ENCODE measurements at places on chromosomes 11 and 22.

DNA sequence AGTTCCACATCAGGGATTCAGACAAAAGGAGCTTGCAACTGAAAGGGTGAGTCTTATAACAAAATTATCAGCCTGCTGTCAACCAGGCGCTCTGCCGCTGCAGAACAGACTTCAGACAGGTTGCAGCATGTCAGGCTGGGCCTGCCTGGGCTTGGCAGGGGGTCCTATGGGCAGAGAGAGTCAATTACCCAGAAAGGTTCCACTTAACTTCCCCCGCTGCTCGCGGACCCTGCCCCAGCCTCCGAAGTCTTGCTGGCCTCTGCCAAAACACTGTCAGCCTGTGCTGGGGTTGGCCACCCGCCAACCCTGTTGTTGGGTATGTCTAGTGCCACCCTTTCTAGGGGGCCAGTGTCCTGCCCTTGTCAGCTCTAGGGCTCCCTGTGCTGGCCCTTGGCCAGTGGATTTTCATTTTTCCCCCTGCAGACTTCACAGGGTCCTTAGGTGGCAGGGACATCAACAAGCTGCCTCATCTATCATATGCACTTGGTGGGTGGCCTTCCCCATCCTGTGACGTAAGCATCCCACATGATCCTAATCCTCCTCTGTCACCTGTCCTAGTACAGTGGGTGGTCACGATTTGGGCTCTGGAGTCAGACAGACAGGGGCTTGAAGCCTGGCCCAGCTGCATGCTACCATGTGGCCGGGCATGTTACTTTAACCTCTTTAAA lies 166.5 kb upstream of the CADM1 start:
- DNase-seq: no peak

DNA sequence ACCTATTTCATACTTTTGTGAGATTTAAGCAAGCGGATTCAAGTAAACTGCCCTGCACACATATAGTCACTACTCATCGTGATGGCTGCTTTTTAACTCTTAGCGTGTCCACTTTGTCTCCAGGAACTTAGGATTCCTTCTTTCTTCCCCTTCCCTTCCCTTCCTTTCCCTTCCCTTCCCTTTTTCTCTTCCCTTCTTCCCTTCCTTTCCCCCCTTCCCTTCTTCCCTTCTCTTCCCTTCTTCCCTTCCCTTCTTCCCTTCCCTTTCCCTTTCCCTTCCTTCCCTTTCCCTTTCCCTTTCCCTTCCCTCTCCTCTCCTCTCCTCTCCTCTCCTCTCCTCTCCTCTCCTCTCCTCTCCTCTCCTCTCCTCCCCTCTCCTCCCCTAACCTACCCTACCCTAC lies 65.9 kb downstream of the LIF start:
- DNase-seq: no peak

GRCh38 chr11:132895340-132895739 lies 637.0 kb downstream of the OPCML start:
- DNase-seq: no peak

DNA sequence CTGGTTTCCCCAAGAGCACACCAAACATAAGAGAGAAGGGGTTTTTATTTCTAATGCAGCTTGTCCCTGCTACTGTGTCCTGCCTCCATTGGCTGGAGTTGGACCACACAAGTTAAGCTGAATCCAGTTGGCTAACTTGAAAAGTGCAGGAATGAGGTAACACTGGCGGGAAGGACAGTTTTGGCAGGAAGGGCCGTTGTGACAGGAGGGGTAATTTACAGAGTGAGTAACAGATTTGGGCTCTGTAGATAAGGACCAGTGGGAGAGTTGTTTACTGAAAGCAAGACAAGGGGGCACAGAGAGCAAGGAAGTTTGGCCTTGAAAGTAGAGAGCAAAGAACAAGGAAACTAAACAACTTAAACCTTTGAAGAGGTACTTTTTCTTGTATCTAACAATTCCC lies 1623.3 kb upstream of the RAG2 start:
- DNase-seq: no peak

GRCh38 chr11:64919627-64920026 lies 2.6 kb upstream of the ATG2A start:
- DNase-seq: no peak

DNA sequence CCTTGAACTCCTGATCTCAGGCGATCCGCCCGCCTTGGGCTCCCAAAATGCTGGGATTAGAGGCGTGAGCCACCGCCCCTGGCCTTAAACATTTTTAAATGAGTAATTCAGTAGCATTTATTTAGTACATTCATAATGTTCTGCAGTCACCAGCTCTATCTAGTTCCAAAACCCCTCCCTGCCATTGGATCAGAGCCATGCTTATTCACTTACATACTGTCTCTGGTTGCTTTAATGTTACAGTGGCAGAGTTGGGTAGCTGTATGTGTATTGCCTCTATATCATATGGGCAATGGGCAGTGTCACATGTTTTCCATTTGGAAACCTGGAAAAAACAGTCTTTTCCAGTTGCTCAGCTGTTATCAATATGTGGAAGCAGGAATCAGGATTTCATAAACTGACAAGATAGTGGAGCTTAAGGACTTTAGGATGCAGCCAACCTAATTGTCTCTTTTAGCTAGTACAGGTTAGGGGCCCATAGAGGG lies 10.5 kb downstream of the COA4 start:
- no peak for DNase-seq

DNA sequence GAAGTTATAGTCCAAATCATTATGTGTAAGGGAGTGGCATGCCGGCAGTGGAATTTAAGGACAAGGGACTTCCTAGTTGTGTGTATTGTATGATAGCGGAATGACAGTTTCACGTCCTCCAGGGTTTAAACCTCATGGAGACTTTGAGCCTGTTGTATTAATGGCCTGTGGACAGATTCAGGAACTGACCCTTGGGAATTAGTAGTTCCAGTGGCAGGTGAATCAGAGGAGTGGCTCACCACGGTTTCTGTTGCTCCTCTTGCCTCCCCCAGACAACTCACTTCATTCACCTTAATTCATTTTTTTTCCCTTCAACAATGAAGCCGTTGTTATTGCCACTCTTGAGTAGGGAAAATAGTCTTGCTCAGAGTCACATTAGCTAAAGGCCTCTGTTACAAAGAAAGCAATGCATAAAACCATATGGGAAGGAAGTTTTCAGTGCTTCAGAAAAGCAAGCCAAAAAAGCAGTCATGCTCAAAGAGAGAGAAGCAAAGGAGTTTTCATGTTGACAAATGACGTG lies 22.6 kb downstream of the AMOTL1 start:
- no peak for DNase-seq

DNA sequence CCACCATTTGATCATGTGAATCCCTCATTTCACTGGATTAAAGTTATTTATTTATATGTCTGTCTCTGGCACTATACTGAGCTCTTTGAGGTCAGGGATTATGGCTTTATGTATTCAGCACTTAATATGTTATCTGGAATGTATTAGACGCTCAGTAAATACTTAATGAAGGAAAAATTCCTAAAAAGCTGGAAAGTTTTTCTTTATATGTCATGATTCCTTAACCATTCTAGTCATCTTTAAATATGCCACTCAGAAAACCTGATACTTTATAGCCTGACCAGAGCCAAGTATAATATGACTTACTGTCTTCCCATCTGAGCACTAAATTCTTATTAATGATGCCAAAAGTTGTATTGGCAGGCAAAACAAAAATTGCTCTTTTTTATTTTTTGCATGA lies 27.1 kb downstream of the RNF169 start:
- DNase-seq: no peak

GRCh38 chr11:71172680-71173079 lies 79.7 kb downstream of the SHANK2 start:
- no peak for DNase-seq

- DNase-seq: no peak
These were observed 13.0 kb downstream of the GUCD1 start for GRCh38 chr22:24541681-24542515.

GRCh38 chr22:47000888-47001287 lies 238.4 kb downstream of the TBC1D22A start:
- no peak for DNase-seq

Measured in T-helper 17 cell (primary cell).